Spinal cord (tissue), 10 donors: ENCODE measurements at places on chromosomes 7 and 10.

GRCh38 chr7:107037717-107038603 is 6.5 kb upstream of the PRKAR2B start:
- no peak for DNase-seq

GRCh38 chr10:99551158-99551557 is 18.4 kb downstream of the NKX2-3 start:
- no peak for DNase-seq

- DNase-seq = no peak
Measured at GRCh38 chr7:47836503-47837202, 111.6 kb downstream of the PKD1L1 start.

- DNase-seq = no peak
Measured at GRCh38 chr7:122306320-122307227, 2.0 kb upstream of the FEZF1 start.

DNA sequence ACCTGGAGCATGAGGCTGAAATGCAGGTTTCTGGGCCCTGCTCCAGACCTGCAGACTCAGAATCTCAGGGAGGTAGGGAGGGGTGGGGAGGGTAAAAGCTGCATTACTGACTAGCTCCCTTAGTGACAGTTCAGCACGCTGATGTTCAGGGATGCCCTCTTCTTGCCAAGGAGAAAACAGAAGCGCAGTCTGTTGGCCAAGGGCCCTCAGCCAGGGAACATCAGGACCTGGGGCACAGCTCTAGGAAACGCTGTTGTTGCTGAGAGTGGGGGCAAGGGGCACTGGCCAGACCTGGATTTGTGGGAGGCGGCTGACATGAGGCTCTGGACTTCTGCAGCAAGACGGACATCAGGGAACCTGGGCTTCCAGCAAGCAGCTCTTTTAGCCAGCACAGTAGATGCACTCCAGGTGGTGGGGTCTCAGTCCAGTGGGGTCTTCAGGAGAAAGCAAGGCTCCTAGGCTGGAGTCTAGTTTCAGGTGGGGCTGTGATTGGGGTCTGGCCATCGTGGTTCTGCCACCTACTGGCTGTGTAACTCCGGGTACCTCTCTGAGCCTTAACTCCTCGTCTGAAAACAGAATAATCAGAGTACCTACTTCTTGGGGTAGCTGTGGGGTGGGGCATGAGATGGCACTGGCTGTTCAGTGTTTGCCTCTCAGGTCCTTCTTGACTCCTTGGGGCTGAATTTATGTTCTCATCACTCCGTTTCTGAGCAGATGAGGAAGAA is 72.9 kb upstream of the PRLHR start:
- peak; percentile 55 for DNase-seq
